ENCODE measurements at places on chromosomes 11 and 22.

- DNase-seq, result no peak
Measured at GRCh38 chr22:39429916-39430575, 26.8 kb upstream of the MGAT3 start.

GRCh38 chr11:117901601-117902000 is 25.1 kb upstream of the FXYD6 start:
- DNase-seq, result no peak

GRCh38 chr11:123308077-123308476 is 113.0 kb upstream of the CLMP start:
- no peak for DNase-seq

DNA sequence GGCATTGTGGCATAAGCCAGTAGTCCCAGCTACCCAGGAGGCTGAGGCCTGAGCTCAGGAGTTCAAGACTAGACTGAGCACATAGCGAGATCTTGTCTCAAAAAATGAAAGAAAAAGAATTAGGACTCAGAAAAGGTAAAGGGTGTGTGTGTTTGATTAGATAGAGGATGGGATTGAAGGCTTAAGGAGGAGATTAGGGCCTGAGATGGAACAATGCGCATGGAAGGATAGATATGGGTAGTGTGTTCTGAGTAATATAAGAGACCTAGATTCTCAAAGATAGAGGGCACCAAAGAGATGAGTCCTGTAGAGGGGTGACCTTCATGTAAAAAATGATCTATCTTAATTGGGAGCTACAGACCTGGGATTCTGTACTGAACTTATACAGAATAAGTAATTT is 17.3 kb upstream of the RAB30 start:
- no peak for DNase-seq

GRCh38 chr11:26348776-26349175 is 16.8 kb downstream of the ANO3 start:
- DNase-seq, result no peak

DNA sequence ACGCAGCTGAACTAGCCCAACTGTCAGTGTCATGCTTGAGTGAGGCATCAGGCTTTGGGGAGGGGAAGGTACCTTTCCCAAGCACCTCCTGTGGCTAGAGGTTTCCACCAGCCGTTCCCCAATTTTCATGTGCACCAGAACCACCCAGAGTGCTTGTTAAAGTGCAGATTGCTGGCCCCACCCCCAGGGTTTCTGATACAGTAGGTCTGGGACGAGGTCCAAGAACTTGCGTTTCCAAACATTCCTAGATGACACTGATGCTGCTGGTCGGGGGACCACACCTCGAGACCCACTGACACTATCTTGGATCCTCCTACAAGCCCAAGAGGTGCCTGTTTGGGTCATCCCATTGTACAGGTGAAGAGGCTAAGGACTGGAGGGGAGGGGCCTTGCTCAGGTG is 59.8 kb downstream of the PDE2A start:
- no peak for DNase-seq

Measured in substantia nigra (tissue), 51 donors.